Endothelial cell of umbilical vein (primary cell): ENCODE measurements at places on chromosomes 16 and 17.

DNA sequence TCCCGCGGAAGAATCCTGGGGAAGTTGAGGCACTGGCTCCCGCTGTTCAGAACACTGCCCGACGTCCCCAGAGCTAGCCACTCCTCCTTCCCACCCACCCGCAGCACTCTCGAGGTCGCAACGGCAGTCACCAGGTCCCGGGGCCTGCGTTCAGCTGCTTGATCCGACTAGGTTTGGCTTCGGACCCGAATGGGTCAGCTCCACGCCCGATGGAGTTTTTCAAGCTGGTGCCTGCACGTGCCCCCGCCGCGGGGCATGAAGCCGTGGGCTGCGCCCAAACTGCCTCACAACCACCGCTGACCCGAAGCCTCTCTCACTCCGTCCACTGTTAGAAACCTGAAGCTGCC, 12.4 kb upstream of the ODF4 start:
- DNase-seq, result no peak

DNA sequence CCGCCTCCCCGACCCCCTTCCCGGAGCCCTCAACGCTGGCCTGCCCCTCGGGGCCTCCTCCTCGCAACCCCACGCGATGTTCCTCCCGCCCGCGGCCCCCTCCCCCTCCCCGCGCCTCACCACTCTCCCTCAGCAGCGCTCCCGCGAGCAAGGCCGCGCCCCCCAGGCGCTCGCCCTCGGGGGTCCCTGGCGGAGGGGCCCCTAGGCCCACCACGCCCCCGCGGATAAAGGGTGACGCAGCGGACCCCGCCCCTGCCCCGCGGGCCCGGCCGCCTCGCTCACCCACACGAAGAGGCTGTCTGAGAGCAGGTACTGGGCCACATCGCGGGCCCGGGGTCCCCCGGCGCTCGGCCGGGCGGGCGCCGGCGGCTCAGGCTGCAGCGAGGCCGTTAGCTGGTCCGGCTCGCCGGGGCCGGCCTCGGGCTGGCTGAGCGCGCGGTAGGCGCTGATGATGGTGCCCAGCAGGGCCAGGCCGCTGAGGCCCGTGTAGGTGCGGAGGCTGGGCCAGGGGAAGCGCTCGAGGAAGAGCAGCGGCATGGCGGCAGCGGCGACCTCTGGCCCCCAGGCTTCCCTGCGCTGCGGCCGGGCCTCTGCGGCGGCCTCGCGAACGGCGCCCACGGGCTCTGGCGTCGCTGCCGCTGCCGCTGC, 430 bp downstream of the AMFR start:
- peak; percentile 40 for DNase-seq

GRCh38 chr17:74480290-74480689, 13.9 kb downstream of the CD300A start:
- no peak for DNase-seq

DNA sequence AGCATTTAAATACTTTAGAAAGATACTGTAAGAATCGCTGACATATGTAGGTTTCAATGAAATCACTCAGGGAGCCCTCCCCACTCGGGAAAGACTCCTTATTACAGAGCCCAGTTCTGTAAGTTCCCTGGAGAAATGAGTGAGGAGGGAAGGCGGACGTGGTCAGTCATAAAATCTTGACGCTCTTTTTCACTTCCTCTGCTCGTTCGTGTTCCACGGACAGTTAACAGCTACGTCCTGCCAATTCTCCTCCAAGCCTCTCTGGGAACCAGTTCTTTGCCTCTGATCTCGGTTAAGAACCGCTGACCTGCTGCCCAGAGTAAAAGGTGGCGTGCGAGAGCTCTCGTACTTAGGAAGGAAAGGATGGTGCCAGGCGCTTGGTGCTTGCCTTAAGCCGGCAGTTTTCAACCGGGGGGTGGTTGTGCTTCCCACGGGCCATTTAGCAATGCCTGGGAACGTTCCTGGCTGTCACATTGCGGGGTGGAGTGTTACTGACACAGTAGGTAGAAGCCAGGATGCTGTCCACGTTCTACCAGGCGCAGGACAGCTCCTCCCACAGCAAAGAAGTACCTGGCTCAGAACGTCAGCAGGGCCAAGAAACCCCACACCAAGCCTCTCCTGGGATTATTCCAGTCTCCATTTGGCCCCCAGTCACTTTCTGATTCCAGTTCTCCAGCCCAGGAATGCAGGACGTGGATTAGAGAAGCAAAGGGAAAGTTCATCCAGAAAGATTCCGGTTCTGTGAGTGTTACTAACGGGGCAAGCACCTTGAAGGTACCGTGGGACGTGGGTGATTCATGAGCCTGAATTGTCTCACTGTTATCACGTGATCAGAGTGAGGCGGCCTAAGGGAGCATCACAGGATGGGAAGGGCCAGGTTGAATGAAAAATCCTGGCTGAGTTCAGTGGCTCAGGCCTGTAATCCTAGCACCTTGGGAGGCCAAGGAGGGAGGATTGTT, 87.7 kb downstream of the MRM3 start:
- DNase-seq, result no peak

DNA sequence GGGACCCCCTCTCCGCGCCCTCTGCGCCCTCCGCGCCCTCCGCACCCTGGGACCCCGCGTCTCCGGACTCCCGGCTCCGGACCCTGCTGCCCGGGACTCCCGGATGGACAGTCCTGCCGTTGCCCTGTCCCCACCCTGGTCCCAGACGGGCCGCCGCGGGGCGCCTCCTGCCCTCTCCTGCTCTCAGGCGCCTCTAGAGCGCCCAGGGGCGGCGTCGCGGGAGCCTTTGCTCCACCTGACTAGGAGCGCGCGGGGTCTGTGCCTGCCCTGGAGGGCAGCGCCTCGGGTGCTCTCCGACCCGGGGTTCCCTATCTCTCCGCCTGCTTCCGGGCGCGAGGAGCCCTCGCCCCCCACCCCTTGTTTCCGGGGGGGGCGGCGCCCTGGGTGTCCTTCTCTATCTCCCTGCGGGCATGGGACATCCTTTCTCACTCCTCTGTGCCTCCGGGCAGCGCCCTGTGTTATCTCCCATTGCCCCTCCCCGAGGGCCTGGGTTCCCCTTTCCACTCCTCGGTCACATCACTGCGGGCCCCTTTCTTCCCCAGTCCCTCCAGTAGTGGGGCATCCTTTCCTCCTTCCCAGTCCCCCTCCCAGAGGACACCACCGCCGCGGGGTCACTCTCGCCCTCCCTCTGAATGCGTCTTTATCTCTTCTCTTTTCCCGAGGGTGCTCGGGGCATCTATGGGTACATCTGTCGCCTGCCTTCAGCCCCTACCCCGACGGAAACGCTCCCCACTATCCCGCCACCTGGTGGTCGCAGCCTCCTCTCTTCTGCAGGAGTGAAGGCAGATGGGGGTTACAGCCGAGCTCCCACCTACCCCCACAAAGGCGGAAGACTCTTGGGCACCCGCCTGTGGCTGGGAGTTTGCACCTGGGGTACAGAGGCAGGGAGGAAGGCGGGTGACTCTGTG, 875 bp downstream of the PRKCB start:
- no peak for DNase-seq

GRCh38 chr17:82232876-82233785, 4.3 kb downstream of the SLC16A3 start:
- DNase-seq, result no peak

- no peak for DNase-seq
These were observed 43.0 kb upstream of the ZNF750 start for GRCh38 chr17:82882715-82883418.

DNA sequence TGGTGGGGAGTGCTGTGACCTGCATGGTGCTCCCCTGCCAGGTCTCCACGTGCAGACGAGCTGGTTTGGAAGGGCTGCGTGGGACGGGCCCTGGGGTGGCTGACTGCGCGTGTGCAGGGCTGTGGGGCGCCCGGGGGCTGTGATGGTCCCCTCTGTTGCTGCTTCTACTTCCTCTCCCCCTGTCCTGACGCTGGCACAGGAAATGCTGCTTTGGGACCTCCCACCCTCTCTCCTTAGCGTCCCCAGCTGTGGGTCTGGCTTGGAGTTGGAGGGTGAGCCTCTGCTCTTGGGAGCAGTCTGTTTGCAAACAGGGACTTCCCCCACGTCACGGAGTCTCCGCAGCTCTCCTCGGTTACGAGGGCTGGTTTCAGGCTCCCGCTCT, 35.2 kb downstream of the TSC2 start:
- no peak for DNase-seq

- peak; percentile 75 for DNase-seq
These were observed 143.8 kb upstream of the CRHR1 start for GRCh38 chr17:45640141-45640850.

DNA sequence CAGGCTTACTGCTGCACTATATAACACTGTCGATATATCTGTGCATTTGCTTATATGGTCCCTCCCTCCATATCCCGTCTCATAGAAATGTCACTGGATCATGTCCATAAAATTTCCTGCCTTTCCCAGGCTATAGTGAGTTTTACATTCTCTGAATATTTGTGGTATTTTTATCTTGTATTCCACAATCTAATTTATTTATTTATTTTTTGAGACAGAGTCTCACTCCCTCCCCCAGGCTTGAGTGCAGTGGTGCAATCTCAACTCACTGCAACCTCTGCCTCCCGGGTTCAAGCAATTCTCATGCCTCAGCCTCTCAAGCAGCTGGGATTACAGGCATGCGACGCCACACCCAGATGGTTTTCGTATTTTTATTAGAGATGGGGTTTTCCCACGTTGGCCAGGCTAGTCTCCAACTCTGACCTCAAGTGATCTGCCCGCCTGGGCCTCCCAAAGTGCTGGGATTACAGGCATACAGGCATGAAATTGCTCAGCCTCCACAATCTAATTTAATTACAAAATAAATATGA, 12.9 kb downstream of the TRIM37 start:
- DNase-seq, result peak; percentile 93

DNA sequence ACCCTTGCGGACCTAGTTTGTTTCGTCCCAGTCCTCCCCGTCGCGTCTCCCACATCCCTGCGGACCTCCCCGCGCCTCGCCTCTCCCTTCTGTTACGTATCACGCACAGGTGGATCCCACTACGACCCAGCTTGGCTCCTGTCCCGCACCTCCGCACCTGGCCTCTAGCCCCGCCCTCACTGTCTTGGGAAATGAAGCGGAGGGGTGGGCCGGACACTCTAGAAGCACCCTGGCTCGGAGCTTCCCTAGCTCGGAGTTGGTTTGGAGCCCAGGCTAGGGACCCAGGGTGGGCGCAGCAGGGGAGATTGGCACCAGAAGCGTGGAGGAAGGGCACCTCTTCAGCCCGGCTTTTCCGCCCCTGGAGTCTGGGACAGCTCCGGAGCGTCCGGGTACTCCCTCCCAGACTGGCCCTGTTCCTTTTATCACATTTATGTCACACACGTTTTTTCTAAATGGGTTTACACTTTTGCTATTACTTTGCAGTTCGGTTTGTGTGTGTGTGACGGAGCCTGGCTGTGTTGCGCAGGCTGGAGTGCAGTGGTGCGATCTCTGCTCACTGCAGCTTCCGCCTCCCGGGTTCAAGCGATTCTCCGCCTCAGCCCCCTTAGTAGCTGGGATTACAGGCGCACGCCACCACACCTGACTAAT, 1.4 kb upstream of the CEMP1 start:
- peak; percentile 46 for DNase-seq

DNA sequence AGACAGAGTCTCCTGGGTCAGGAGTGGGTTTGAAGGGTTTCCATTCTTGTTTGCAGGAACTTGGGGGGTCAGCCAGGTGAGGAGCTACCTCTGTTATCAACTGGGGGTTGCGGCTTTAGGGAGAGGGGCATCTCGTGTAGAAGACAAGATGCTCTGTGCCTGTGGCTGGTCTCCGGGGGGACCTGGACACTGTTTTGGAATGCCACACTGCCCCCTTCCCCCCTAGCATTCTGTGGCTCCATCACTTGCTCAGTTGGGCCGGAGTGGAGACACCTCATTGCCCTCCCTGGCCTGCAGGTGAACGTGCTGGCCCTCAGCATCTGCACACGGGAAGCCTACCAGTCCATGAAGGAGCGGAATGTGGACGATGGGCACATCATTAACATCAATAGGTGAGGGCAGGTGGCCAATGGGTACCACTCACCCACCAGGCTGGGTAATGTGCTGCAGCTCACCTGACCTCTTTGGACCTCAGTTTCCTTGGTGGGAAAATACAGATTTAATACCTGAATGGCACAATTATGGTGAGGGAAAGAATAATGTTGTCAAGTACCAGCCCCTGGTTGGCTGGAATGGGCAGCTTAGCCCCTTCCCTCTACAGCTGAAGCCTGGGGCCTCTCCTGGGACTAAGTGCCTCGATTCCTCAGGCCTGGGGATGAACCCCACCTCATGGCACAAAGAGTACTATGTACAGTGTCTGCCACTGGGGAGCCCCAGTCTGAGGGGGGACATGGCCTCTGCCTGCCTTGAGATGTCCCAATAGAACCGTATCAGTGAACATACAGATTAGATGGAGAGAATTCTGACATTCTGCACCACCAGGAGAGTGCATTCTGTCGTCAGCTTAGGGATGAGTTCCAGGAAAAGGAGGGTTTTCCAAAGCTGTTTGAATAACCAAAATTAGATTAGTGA, 3.3 kb upstream of the MRM1 start:
- DNase-seq, result no peak

GRCh38 chr16:27083861-27084261, 17.1 kb downstream of the C16orf82 start:
- DNase-seq, result no peak

GRCh38 chr16:9647981-9648701, 534.1 kb downstream of the GRIN2A start:
- DNase-seq, result peak; percentile 24
